ENCODE measurements at places on chromosomes 16 and 17.

DNA sequence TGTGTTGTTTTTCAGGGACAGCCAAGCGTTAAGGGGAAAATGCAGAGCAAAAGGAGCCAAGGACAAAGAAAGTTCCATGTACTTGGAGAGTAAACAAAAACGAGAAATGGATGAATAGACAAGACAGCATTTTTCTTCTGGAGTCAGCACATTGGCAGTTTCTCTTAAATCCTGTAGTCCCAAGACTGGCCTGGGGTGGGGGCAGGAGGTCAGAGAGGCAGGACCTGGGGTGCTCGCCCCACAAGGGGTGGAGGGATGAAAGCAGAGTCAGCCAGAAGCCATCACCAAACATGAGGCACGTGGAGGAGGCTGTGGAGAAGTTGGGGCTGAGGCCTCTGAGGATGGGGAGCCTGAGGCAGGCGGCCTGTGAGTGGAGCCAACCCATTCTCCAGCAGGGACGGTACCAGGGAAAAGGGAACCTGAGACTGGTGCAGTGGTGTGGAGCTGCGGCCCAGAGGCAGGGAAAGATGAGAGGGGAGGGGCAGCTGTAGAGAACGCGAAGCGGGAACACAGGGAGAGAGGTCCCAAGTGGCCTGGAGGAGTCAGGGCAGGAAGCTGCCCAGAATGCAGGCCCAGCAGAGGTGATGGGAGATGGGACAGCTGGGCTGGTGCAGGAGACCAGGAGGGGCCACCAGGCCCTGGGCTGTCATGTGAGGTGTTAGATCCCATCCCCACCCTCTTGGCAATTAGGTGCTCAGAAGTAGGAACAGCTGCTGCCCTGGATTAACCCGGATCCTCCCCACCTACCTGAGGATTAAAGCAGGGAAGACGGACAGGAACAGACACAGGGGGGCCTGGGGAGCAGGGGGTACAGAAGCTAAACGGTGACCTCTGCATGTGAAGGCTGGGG is 3.3 kb downstream of the TLCD3B start:
- no peak for DNase-seq

DNA sequence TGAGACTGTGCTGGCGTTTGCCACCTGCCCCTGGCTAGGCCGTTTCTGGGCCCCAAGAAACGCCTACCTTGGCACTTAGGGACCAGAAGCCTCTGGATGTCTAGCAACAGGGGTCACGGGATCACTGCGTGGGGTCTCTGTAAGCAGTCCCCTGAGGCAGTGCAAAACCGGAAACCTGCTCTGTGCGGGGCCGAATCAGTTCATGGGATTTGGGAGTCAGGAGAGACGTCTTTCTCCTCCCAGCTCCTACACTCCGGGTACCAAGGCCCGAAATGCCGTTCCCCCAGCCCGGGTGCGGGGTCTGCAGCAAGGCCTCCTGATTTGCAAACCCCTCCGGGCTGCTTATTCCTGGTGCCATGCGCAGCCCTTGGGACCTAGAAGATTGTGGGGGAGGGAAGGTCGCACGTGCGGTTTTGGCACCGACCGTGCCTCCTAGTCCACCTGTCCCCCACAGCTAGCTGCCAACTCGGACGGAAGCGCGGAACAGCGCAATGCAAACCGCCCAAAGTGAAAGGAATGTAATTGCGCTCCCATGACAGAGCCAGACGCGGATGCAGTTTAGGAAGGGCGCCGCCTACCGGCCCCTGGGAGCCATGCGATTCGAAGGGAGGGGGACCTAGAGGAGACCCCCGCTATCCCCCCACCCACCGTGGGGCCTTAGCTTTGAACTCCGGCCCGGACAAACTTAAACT is 6.5 kb downstream of the IRX5 start:
- DNase-seq = peak; percentile 71

- no peak for DNase-seq
Measured at GRCh38 chr17:48540213-48540612, 4.7 kb downstream of the HOXB2 start.

DNA sequence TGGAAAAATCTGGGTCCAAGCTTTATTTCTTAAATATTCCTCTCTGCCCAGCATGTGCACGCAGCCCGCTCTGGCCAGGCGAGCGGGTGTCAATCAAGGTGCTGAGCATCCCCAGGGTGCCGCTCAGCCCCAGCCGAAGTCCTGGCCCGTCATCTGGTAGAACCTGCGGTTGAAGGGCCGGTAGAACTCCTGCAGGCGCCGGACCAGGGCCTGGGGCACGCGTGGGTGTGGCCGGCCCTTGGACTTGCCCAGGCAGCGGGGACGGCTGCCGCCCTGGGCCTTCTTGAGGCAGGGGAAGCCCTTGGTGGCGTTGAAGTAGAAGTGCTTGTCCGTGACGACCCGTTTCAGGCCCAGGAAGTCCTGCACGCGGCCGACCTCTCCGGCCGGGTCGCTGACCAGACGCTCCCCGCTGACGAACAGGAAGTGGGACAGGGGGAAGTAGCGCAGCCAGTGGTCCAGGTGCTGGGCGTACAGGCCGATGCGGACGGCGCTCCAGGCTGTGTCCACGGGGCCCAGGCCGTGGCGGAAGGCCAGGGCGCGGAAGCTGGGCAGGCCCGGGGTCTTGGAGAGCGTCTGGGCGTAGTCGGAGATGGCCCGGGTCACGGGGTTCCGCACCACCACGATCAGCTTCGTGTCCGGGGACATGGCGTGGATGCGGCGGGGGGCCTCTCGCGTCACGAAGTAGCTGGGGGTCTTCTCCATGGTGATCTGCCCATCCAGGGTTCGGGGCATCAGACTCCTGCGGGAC is 6.6 kb downstream of the HS3ST6 start:
- no peak for DNase-seq

DNA sequence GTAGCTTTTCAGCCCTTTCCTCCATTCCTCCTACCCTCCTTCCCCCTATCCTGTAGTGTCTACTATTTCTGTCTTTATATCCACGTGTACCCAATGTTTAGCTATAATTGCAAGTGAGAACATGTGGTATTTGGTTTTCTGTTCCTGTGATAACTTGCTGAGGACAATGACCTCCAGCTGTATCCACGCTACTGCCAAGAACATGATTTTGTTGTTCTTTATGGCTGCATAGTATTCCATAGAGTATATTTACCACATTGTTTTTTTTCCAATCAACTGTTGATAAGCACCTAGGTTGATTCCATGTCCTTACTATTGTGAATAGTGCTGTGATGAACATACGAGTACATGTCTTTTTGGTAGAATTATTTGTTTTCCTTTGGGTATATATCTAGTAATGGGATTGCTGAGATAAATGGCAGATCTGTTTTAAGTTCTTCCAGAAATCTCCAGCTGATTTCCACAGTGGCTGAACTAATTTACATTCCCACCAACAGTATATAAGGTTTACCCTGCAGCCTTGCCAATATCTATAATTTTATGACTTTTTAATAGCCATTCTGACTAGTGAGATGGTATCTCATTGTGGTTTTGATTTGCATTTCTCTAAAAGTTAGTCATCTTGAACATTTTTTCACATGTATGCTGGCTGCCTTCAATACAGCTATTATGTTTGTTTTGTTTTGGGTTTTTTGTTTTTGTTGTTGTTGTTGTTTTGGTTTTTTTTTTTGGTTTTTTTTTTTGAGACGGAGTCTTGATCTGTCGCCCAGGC is 10.9 kb upstream of the COPRS start:
- DNase-seq = no peak

- DNase-seq = no peak
Measured at GRCh38 chr16:88936556-88937205, 40.3 kb downstream of the CBFA2T3 start.

- no peak for DNase-seq
Measured at GRCh38 chr16:87180069-87180468, 137.1 kb downstream of the C16orf95 start.

- no peak for DNase-seq
Measured at GRCh38 chr16:1039762-1040161, 32.8 kb upstream of the SSTR5 start.

DNA sequence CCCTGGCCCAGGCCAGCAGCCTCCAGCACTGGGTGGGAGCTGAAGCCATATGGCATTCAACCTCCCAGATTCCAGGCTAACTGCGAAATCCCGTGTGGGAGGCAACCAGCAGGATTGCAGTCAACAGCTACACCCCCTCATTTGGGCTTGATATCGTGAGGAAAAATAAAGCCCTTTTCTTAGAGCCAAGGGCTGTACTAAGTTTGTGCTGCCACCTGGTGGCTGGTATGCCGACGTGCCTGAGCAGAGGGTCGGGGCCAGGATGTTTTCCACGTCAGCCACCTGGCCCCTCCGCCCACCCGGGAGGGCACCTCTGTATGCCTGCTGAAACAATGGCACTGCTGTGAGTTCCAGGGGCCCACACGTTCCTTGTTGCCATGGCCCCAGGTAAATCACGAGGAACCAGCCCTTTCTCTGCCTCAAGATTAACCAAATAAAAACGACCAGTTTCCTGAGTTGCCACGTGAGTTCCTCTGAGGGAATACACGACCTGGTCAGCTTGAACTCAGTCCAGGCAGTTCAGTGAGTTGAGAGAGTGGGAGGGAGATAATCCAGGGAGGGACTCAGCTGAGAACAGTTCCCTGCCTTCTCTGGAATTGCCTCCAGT is 9.0 kb downstream of the TMEM98 start:
- DNase-seq = peak; percentile 51

DNA sequence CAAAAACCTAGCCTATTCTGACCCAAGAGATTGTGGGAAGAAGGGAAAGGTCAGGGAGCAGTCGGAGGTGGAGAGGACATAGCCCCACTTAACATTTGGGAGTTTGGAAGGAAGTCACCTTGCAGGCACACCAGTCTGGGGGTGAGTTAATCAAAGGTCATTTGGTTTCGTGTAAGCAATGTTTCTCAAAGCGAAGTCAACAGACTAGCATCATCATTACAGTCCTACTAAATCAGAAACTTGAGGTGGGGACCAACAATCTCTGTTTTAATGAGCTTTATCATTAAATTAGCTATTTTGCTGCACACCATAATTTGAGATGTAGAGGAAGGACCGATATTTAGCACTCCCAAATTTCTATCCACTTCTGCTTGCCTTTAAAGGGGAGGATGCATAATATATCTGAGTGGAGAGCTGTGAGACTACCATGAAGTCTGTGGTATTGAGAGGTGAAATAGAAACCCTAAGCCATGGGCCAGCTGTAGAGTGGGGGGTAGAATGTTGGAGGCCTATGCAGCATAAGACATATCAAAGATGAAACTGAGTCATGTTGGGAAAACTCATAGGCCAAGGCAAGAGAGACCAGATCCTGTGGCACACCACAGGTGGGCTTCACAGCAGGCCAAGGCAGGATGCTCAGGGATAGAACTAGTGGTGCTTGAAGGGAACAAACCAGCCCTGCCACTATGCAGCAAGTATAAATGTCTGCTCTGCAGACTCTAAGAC is 141.7 kb upstream of the ANKFN1 start:
- no peak for DNase-seq

DNA sequence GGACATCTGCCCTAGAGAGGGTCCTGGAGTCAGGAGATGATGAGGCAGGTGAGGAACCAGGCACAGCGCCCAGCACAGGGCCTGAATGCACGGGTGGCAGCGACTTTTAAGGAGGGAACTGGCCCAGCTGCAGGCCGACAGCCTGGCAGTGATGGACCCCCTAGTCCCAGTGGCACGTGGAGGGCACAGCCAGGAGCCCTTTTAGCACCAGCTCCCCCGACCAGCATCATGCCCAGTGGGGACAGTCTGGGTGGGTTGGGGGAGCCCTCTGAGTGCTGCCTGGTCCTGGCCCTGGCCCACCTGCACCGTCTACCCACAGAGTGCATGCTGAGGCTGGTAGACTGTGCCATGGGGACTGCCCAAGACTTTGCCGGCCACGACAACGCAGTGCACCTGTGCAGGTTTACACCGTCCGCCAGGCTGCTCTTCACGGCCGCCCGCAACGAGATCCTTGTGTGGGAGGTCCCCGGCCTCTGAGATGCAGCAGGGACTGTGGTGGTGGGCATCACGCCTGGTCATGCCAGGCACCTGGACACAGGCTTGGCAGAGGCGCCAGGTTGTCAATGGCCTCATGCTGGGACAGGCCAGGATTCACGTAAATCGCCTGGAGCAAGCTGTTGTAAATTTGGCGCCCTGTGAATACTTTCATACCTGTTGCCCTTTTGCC is 686 bp upstream of the RHOT2 start:
- DNase-seq = no peak

DNA sequence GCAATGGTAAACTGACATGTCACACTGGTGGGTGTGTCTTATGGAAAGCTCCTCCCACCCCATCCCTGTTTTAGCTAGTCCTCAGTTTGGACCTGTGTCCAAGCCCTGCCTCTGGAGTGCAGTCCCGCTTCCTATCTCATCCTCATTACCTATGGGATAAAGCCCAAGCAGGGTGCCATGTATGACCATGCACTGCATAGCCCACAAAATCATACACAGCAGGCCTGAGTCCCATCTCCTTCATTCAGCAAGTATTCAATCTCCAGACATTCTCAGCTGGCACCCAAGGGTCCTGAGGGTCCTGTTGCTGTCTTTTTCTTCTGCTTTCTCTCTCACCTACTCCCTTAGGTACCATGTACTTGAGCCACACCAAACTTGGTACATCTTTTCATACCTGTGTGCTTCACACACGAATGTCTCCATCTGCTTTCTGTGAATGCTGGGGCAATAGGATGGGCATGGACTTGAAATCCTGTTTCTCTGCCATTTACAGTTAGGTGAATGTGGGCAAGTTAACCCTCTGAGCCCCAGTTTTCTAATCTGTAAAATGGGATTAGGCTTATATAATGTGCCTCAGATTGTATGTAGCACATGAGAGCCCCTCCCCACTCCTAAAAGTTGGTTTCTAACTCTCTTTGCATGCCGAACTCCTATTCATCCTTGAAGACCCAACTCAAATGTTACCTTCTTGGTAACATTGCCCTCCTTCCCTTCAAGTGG is 28.5 kb downstream of the TNS4 start:
- no peak for DNase-seq

DNA sequence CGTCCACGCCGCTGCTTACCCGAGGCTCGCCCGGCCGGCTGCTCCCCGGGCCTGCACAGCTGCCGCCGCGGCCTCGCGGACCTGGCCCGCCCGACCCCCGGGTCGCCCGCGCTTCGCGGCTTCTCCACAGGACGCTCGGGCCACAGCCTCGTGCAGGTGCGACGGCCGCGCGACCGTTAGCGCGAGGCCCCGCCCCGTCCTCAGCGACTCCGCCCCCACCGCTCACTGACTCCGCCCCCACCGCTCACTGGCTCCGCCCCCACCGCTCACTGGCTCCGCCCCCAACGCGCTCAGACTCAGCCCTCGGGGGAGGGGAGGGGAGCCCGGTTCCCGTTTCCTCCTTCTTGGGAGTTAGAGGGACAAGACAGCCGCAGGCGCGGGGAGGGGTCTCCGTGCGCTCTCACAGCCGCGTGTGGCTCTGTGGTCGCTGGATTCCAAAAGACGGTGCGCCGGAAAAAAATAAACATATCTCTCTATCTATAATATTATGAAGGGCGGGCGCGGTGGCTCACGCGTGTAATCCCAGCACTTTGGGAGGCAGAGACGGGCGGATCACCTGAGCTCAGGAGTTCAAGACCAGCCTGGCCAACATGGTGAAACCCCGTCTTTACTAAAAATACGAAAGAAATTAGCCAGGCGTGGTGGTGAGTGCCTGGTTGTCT is at the start of gene MEIOB:
TSS of gene MEIOB (minus strand) at position 191 of the 662 bp plus-strand sequence. CDS start 3,989 bp downstream, outside the sequence.
- no peak for DNase-seq

- no peak for DNase-seq
Measured at GRCh38 chr16:12425134-12425941, 378.3 kb downstream of the CPPED1 start.

GRCh38 chr16:71709229-71709781 is 15.2 kb downstream of the PHLPP2 start:
- no peak for DNase-seq

- DNase-seq = peak; percentile 7
Measured at GRCh38 chr17:76123749-76124581, 17.1 kb downstream of the FOXJ1 start.
